EH (cell line): ENCODE measurements at places on chromosomes 5 and 9.

DNA sequence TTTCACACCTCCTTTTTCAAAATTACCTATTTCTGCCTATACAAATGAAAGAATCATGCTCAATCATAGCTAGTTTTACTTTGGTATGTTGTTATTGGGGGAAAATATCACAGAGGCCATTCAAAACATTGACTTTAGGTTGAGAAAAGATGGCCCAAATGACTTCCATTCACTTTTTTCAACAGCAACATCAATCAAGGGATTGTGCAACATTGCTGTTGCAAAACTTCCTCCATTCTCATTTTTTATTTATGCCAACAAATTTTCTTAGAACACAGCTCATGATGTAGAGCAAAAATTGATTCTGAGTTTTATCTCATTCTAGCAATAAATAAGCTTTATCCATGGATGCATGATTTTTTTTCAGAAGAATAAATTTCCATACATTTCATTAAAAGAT, 93.6 kb upstream of the RORB start:
- DNase-seq, result no peak

DNA sequence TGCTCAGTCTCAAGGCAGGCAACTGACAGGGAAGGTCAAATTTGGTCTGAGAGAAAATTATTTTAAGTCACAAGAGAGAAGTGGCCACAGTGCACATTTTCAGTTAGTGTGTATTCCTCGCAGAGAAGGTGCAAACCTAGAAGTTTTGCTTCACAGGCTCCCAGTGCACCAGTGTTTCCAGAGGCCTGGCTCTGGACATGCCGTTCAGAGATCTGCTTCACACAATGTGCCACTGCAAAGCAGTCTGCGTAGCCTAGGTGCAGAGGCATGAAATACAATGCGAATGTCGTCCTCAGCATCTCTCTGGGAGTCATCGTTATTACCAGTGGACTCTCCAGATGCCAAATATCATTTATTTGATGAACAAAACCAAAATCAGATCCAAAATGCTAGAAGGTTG, 147.8 kb downstream of the MAPKAP1 start:
- no peak for DNase-seq

DNA sequence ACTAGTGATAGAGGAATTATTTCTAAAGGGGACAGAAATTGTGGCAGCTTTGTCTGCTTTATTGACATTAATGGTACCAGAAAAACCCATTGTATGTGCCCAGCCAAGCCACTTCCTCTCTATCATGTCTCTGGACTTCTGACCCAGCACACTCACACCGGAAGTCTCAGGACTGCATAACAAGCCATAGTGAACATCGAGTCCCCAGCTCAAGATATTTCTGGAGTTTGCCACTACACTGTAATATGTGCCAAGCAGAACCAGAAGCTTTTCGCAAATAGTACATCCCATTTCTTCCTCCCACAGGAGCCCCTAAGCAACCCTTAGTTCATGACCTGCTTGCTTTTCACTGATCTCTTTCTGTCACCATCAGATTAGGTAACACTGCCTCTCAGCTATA, 187.4 kb upstream of the GHR start:
- DNase-seq, result no peak

GRCh38 chr5:176486189-176486757, 38.1 kb downstream of the FAF2 start:
- DNase-seq, result no peak

GRCh38 chr5:32076699-32077695, 97.1 kb downstream of the GOLPH3 start:
- DNase-seq, result peak; percentile 63

GRCh38 chr5:88679638-88680037, 203.3 kb downstream of the MEF2C start:
- no peak for DNase-seq

DNA sequence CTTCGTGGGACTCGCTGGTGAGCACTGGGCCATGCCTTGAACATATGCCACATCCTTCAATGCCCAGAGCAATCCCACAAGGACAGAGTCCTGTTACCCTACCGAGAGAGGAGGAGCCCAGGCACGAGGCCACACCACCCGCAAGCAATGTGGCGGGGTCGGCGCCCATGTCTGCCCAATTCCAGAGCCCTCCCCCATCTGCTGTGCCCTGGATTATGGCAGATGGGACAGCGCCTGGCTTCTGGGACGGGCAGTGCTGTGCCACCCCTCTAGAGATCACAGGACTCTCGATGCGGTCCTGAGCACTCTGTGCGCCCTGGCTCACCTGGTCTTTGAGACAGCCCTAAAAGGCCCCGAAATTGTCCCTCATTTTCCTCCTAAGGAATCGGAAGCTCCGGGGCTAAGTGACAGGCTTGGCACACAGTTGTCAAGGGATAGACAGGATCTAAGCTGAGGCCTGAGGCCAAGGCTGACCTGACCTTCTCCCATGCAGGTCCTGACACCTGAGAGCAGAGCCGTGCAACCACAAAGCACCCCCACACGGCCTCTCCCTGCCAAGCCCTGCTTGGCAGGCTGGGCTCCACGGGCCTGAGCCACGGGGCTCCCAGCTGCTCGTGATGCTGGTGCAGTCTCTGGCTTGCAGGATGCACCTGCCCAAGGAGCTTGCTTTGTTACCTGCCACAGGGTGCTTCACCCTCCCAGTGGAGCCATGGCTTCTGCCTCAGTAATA, 48.8 kb downstream of the PRRT1B start:
- no peak for DNase-seq

- DNase-seq, result no peak
Observed at GRCh38 chr9:73412874-73413273, 261.2 kb downstream of the ANXA1 start.

DNA sequence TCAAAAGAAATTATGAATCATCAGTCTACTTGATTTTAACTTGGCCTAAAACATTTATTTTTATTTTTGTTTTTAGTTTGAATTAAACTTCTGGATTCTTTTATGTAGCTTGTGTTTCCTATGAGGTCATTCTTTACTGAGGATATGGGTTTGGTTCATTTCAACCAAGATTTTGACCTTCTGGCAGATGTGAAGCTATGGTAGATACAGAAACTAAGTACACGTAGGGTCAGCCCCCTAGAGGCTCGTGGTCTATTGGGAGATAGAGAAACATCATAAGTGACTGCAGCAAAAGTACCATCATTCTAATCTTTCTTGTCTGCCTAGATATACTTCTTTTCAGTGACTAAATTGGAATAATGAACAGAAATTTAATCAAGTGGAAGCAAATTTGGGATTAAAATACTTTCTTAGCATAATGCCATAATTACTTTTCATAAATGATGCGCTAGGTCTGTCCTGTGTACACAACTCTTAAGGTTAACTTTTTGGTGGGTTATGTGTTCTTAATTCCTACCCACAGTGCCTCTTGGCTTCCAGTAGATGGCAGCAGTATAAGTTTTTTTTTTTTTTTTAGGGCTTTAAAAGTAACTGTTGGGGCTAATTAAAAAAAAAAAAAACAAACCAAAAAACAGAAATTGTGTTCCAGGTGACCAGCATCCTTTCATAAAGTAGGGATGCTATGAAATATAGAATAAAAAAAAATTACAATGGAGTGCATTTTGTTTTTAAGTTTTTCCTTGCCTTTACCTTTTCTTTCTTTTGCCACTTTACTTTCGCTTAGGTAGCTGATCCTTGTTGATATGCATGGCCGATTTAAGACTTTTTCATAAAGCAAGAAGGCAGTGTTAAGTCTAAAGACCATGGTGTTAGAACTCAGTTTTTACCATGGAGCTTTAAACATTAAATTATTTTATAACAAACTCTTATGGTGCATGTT, 49.9 kb downstream of the LRRTM2 start:
- no peak for DNase-seq

DNA sequence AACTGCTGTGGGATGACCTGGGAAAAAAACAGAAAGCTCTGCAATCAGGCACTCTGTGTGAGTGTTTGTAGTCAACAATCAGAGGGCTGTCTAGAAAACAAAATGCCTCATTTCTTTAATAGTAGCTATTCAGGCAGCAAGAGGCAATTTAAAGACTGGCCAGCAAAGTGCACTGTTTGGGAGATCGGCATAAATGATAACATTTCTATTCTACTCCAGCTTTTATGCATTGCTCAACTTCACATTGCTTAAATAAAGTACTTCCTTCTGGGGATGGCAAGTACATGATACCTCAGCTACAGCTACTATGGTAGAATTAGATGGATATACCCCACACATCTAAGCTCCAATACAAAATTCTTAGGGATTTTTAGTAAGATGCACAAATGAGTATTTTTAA, 193.1 kb downstream of the DCP2 start:
- no peak for DNase-seq

DNA sequence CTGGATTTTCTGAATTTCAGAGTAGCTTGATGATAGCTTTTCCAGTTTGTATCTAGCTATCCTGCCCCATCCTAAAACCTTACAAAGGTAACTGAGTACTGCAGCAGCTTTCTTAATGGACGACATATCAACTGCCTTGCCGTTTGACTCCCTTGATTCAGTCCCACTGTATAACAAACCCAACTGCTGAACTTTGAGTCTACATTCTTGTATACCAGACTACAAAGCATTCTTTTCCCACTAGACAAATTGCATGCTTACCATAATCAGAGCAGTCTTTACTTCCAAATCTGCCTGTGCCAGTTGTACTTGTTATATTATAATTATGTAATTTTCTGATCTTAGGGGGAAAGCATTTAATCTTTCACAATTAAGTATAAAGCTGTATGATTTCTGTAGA, 47.3 kb downstream of the ANKRD31 start:
- DNase-seq, result no peak

DNA sequence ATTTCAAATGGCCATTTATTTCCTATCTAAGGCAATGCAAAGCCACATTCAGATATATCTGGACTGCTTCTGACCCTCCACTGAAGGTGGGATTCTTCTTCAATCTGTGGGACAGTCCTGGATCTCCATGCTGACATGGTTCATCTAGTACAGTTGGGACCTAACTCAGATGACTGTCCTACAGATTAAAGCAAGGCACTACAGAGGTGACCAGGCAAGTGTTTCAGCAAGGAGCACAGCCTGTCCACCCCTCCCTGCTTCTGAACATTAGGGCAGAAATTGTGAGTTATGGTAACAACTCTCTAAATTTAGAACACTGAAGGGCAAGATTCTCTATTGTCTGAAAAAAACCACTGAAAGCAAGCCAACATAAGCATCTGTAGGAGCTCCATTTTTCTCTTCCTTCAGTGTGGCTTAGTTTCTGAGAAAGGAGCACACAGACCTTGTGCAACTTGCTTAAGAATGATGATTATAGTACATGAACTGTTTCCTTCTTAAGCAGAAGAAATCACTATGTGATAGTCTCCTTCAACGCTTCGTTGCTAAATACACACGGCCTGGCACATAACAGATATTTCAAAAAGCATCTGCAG, 62.9 kb upstream of the BARX1 start:
- DNase-seq, result peak; percentile 33

GRCh38 chr5:151083081-151083676, 2.3 kb upstream of the TNIP1 start:
- no peak for DNase-seq

DNA sequence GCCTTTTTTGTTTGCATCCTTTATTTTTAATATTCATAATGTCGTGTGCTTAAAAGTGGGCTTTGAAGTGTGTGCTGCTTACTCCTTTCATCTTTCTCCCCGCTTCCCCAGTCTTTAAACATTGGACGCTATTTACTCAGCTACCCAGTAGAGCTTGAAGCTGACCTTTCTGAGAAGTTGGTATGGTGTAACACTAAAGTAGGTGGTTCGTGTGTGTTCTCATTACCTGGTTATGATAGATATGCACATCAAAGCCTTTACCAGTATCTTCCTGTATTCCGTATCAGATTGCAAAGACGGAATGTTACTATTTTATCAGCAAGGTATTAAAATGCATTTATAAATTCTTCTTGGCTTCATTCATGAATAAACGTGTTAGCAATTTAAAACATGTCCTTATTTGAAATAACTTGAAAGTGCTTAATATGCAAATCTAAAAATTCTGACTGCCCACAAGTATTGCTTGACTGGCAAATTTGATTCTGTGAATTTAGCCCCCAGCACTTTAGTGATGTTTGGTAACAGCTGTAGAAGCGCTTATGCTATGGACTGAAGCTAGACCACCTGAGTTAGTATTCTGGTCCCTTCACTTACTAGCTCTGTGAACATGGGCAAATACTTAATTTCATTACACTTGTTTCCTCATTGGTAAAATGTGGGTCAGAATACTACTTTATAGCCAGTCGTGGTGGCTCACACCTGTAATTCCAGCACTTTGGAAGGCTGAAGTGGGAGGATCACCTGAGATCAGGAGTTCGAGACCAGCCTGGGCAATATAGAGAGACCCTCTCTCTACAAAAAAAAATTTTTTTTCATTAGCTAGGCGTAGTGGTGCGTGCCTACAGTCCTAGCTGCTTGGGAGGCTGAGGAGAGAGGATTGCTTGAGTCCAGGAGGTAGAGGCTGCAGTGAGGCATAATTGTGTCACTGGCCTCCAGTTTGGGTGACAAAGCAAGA, 1.7 kb downstream of the RRAGA start:
- DNase-seq, result peak; percentile 0

DNA sequence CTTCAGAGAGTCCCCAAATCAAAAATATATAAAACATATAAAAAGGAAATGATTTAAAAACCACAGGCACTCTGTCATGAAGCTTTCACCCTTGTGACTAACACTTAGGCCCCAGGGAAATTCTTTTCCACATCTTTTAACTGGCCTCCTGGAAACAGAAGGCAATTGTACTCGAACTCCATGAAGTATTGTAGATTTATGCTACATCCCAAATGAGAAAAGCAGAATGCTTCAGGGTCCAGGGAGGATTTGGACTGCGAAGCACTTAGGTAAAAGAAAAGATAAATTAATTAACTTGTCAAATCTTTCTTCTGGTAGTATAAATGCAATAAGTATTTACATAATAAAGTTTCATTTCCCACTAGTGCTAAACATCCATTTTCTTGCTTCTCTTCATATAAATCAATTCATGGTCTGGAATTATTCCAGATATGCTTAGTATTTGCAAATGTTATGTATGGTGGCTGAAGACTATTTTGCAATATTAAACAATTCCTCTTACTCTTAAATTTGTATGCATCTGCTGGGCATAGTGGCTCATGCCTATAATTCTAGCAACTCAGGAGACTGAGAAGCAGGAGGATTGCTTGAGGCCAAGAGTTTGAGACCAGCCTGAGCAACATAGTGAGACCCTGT, 64.9 kb upstream of the ELL2 start:
- DNase-seq, result peak; percentile 91

DNA sequence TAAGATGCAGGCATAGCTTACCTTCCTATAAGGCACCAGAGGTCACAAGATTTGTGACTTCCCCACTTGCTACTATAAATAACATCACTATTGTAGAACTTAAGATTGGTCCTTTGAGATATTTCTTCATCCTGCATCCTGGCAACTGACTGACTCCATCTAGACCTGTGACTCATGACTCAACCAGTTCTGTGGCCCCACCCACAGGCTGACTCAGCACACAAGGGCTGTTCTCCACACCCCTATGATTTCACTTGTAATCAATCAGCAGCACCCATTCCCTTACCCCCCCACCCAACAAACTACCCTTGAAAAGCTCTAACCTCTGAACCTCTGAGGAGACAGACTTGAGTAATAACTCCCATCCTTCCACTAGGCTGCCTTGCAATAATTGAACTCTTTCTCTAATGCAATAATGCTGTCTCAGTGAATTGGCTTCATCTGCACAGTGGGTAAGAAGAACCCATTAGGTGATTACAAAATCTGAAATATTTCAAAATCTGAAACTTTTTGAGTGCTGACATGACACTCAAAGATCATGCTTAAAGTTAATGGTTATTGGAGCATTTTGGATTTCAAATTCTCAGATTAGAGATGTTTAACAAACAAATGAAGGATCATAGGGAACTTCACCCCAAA, 296.7 kb downstream of the ARL15 start:
- DNase-seq, result peak; percentile 86
